ENCODE measurements at places on chromosomes 2 and 18.
A peak's percentile ranks its signal among the peaks of the same experiment; 100 is the strongest.

DNA sequence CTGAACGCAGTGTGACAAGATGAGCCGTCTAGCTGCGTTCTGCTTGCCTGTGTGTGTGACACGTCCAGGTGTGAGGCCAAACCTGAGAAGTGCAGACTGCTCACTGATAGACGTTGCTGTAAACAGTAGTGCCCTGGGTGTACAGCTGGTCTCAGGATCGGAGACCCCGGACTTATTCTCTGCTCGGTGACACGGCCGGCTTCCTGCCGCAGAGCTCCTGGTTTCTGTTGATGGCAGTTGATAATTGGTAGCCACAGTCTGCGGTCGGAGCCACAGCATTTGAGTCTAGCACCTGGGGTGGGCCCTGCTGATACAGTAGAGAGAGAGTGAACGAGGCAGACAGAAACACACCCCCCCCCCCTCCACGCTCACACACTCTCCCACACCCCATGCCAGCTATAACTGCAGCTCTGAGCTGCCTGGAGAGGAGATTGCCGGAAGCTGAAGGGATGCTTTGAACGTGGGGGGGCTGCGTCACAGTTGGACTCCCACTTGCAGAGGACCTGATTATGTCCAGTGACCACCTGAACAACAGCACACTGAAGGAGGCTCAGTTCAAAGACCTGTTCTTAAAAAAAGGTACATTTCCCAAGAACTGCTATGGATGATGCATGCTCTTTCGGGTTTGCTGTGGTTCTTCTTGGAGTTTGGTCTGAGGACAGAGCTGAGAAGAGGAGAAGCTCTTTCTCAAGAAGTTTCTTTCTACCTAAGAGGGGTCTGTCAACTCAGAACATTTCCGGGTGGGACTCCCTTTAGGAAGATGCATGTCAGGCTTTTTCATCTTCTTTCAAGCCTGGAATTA lies 114.0 kb downstream of the FAM210A start:
- DNase-seq: no peak

GRCh38 chr2:64831134-64831976 lies 157.8 kb upstream of the SLC1A4 start:
- peak; percentile 99 for DNase-seq

DNA sequence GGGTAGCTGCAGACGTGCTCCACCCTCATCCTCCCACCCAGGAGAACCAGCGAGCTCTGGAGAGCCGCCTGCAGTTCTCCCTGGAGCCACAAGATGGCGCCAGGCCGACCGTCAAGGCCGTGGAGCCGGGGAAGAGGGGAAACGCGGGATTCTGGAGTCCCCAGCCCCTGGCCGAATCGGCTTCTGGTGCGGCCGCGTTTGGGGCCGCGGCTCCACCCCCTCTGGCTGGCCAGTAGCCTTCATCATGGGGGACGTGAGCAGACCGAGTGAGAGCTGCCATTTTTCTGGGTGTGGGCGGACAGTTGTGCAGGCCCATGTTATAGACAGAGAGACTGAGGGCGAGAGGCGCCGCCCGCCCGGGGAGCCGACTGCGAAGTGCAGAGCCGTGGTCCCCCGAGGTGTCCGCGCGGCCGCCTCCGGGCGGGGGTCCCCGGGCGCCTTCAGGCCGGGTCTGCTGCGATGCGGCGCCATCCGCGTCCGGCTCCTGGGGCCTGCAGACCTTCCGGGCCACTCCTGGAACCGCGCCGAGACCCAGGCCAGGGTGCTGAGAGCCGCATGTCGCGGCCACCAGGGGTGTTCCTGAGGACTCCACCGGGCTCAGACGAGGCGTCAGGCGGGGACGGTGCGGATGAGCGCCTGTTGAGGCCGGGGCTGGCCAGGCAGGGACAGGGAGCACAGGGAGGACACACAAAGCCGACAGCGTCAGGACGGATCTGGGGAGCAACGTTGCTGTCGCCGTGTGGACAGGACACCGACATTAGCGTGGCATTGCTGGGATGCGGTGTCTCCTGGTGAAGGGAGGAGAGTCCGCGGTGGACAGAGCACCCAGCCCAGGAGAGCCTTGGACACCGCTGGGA lies 418.2 kb upstream of the HS6ST1 start:
- peak; percentile 74 for DNase-seq

DNA sequence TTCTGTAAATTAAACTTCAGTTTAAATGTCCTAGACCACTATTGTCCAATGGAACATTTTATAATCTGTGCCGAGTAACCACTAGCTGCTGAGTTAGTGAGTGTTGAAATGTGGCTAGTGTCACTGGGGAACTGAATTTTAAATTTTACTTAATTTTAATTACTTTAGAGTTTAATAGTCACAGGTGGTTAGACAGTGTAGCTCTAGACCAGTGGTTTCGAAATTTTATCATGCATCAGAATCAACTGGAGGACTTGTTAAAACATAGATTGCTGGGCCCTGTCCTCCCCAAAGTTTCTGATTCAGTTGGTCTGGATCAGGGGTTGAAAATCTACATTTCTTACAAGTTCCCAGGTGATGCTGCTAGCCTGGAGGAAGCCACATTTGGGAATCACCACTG lies 110.4 kb downstream of the FMNL2 start:
- no peak for DNase-seq

DNA sequence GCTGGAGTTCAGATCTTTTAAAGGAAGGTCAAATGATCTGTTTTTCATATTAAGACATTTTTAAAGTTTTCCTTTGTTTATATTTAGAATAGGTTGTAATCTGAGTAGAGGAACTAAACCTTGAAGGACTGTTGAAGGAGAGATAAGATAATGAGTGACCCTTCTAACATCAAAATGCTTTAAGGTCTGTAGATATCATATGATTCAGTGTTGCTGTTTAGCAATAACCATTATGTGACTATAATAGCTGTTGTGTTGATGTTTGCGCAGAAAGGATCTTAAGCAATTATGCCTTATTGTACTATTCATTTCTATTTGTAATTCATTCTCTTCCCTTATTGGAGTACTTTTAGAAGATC lies 60.0 kb downstream of the SLC16A14 start:
- no peak for DNase-seq

DNA sequence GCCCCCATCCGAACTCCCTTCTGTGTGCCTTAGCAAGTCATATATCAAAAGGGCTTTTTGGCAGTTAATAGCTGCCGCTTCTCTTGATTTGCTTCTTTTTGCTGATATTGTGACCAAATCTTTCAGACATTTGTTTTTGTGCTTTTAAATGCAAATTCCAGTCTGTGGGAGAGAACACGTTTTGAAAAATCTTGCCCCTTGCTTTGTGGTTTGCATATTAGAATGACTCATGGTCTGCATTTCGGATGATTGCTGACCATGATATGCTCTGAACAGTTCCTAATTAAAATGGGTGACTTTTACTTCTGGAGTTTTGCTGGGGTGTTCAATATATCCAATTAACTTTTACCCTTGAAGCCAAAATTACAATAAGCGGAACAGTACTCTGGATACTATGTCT lies 58.2 kb upstream of the ST6GAL2 start:
- DNase-seq: no peak

- DNase-seq: no peak
Measured at GRCh38 chr2:9108210-9108967, 98.2 kb upstream of the ASAP2 start.

DNA sequence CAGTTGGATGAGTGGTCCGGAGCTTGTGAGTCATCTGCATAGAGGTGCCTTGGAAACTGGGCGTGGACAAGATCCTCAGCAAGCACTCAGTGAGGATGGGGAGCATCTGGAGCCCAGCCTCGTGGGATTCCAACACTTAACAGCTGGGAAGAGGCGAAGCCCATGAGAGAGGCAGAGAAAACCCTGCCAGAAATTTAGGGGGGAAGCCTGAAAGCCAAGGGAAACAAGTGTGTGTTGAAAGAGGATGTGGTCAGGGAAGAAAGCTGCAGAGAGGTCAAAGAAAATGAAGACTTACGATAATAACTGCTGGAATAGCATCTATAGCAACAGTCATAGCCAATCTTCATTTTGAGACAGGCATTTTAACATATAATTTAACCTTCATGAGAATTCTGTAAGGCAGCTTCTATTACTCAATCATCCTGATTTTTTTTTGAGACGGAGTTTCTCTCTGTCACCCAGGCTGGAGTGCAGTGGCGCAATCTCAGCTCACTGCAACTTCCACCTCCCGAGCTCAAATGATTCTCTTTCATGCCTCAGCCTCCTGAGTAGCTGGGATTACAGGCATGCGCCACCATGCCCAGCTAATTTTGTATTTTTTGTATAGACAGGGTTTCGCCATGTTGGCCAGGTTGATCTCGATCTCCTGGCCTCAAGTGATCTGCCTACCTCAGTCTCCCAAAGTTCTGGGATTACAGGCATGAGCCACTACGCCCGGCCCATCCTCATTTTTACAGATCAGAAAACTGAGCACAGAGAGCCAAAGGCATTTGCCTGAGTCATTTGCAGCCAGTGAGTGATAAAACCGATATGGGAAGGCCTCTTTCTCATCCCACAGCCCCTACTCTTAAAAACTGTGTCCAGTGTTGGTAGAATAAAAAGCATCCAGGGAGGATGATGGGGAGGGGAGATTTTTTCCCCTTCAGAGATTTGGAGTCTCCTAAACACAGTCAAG lies 214.4 kb upstream of the EPAS1 start:
- DNase-seq: no peak
